NCI-H460 (cell line): ENCODE measurements at places on chromosomes 12 and 14.

- DNase-seq: no peak
These were observed 180.9 kb upstream of the PDE3A start for GRCh38 chr12:20187456-20187855.

- DNase-seq: no peak
These were observed 89.8 kb upstream of the MAP1LC3B2 start for GRCh38 chr12:116469344-116469743.

DNA sequence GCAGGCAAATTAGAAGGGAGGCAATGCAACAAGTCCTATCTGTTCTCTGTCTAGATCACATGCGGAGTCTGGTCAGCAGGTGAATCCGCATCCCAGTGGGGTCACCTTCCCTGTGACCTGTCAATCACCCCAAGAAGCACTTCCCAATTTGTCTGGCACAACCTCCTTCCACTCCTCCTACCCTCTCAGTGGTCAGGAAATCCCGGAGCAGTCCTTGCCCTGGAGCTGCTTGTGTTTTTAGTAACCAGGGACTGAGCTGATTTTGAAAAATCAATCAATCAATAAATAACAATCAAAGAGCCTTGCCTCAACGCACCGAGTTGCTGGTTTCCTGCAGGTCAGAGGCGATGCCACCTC, 572 bp upstream of the ACSS3 start:
- no peak for DNase-seq

DNA sequence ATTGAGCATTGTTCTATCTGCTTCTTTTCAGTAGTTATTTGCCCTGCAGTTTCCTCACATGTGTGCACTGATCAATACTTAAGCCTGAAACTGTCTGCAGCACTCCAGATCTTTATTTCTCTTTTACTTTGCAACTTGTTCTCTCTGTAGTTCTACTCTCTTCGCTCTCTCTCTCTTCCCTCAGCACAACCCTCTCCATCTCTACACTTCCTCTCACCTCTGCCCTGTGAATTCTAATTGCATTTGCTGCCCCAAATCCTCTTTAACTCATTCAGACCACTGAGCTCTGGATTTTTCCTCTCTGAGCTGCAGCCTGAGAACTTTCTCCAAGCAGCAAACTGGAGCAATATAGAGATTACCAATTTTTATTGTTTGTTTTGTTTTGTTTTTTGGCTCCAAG, 1035.5 kb downstream of the FSCB start:
- no peak for DNase-seq

GRCh38 chr12:98227162-98227561, 288.2 kb upstream of the TMPO start:
- no peak for DNase-seq

DNA sequence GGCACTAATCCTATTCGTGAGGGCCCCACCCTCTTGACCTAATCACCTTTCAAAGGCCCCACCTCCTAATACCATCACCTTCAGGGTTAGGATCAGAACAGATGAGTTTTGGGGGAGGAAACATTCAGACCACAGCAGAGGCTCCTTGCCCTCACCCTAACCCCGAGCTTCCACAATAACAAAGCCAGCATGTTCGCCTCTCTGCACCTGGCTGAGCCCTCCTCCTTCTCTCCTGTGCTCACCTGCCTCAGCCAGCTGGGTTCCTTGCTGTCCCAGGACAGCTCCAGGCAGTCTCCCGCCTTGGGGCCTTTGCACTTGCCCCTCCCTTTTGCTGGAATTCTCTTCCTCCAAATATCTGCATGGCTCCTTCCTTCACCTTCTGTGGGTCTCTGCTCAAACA, 9.7 kb upstream of the RAN start:
- no peak for DNase-seq

DNA sequence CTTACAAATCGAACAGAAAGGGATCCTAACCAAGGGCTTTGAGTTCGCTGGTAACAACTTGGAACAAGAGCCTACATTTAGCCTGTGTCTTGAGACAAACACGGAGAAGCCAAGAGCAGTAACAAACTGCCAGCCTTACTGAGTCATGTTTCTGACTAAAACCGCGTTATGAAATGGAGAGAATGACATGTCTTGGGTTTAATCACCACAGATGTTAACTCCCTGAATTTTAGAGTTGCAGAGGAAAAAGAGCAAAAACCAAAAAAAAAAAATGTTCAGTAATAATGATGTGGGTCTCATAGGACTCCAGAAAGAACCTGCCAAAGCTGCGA, 1.0 kb downstream of the BLTP3B start:
- DNase-seq: peak; percentile 59

- no peak for DNase-seq
These were observed 294.0 kb downstream of the PPFIA2 start for GRCh38 chr12:81465191-81465590.

DNA sequence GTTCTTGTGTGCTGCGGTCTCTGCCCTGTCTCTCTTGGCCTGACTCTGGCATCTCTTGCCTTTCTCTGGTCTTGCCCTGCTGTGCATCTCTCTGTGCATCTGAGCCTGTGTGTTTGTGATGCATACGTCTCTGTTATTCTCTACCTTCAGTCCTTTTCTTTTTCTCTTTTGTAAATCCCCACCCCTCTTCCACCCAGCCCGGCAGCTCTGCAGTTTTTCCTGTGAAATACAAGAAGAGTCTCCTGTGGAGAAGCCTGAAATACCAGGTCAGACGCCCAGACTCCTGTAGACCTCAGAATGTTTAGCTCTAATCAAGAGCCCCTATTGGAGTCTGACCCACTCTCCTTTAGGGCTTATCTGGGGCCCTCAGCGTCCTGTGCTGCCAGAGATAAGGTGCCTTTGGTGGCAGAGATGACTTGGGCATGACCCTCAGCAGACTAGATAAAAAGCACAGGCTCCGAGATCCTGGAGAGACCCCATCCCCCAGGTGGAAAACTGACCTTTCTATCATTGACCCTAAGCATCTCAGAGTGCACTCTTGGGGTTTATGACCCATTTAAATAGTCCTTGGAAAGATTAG, 167.5 kb upstream of the SRRM4 start:
- no peak for DNase-seq

DNA sequence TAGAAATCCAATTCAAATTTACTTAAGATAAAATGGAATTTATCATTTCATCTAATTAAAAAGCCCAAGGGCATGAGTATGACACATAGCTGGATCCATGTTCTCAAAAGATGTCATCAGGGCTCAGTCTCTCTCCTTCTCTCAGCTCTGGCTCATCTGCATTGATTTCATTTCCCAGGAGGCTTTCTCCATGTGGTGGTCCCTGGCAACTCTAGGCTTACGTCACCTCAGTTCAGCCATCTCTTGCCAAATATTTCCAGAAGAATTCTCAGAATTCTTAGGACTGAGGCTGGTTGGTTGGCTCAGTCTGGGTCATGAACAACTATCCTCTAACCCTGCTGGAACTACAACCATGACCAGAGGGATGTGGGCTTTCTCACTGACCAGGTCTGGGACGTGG, 65.3 kb downstream of the FOS start:
- DNase-seq: no peak

GRCh38 chr12:90989686-90990111, 15.1 kb downstream of the EPYC start:
- DNase-seq: no peak

DNA sequence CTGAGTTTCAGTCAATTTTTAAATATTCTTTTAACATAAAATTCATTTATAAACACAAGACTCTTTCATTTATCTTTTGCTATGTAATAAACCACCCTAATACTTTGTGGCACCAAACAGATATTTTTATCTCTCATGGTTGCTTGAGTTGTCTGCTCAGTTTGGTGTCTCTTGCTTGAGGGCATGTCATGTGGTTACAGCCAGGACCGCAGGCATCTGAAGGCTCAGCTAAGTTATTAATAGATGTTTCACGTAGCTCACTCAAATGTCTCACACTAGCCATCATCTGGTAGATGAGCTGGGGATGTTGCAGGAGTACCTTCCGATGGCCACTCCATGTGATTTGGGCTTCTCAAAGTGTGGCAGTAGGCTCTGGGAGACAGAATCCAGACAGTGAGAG, 597.8 kb downstream of the ETNK1 start:
- no peak for DNase-seq

GRCh38 chr14:34030864-34031263, 80.0 kb upstream of the EGLN3 start:
- DNase-seq: no peak

- DNase-seq: no peak
These were observed 332 bp upstream of the TBC1D30 start for GRCh38 chr12:64824130-64824499.

DNA sequence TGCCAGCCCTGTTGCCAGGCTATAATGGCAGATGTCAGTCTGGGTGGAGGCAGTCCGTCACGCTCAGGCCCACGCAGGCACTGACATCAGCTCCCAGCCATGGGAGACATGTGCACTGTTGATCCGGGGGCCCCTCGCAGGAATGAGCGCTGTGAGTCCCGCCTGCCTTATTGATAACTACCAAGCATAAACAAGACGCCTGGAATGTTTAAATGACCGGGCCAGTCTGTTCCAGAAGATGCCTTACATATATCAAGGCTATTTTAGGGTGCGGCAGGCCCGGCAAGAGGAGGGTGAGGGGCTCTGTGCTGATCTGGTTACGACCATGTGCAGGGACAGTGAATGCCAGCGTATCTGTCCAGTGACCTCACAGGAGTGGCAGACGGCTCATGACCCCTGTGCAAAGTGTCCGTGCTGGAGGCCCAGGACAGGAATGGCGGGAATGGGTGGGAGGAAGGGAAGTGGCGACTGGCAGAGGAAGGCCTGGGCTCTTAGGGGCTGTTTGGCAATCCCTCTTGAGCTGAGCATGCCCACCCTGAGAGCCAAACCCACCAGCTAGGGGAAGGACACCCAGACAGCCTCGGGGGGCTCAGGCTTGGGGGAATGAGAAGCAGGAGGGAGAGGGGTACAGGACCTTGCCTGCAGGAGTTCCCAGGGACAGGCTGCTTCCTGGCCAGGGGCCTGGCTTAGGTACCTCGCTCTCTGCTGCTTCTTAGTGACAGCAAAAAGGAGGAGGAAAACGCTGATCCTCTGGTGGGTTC, 49.3 kb downstream of the DLK1 start:
- no peak for DNase-seq

DNA sequence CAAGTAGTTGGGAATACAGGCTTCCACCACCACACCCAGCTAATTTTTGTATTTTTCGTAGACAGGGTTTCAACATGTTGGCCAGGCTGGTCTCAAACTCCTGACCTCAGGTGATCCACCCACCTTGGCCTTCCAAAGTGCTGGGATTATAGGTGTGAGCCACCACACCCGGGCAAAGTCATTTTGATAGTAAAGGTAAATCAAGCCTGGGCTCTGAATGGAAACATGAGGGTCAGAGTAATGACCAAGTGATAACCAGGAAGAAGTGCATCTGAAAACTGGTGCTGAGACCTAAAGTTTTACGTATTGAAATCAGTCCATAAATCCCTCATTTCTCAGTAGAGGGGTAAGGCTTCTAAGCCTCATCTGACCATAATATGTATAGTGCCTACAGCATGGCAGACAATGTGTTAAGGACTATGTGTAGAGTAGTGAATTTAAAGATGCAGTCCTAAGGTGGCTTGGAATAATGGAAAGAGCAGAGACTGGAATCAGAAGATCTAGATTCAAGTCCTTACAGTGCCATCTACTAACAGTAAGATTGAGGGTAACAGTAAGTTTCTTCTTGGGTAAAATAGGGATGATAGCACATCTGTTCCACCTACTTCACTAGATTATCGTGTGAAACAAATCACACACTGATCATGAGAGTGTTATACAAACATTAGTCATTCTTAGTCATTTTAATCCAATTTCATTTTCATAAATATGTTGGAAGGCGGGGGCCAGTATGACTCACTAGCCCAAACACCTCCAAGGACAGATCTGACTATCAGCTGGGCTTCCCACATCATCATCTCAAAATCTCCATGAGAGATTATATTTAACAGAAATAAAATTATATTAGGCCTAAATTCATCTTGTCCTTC, 11.2 kb downstream of the MAP4K5 start:
- peak; percentile 24 for DNase-seq

GRCh38 chr12:101877806-101878242, 444 bp downstream of the DRAM1 start:
- DNase-seq: no peak

GRCh38 chr12:108886873-108887629, 7.2 kb downstream of the DAO start:
- no peak for DNase-seq

GRCh38 chr14:29637411-29637810, 290.2 kb downstream of the PRKD1 start:
- DNase-seq: no peak

DNA sequence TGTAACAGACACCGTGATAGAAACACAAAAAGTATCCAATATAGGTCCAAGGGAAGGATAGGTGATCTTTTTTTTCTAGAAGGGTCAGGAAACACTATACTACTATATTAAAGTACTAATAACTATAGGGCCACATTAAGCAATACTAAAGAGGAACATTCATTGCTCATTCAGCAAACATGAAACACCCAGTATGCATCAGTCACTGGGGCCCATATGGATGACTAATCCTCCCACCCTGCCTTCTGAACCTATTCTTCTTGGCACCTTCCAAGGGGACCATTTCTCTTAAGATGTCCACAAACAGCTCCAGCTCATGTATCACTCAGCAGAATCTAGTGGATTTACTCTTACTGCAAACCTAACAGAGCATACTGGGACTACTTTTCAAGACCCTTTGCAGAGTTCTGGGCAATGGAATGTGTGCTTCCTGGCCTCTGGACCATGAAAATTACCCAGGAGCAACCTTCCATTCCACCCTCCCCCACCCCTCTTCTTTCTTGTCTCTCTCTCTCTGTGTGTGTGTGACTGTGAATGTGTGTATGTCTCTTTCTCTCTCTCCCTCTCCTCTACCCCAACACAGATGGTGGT, 187.9 kb downstream of the EPS8 start:
- no peak for DNase-seq

- no peak for DNase-seq
These were observed 53.4 kb downstream of the LTBP2 start for GRCh38 chr14:74558655-74559054.

DNA sequence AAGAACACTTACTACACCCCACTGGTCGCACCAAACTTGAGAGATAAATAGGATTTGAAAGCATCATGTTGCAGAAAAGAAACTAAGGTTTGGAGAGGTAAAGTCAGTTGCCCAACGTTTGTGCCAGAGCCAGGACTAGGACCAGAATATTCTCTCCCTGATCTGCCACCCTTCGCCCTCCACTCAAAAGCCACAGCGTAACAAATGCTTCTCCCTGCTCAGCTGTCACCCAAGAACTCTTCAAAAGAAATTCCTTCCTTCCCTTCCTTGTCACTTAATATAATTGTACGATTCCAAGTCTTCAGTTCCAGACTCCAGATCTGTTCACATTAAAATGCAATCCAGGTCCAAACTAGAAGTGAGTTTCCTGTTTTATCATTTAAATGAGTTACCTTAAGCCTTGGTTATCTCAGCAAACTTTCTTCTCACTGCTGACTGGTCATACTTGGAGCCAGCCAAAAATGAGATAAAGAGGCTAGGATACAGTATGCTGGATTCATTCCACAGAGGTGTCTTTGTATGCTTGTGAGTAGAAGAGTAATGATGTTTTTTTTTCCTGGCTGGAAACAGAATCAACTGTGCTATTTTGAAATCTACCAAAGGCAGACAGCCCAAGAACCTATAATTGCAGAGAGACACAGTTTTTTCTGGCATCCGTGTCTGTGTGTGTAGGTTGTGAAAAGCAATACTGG, 12.8 kb upstream of the PPFIBP1 start:
- DNase-seq: no peak
